Stimulated activated CD8-positive, alpha-beta memory T cell treated with anti-CD3 and anti-CD28 coated beads, Interleukin-7, amount 100 ng/mL, for 1 hour (primary cell): ENCODE measurements at places on chromosomes 7 and 10.

GRCh38 chr10:70604106-70604505 lies 1.6 kb upstream of the PRF1 start:
- no peak for DNase-seq

DNA sequence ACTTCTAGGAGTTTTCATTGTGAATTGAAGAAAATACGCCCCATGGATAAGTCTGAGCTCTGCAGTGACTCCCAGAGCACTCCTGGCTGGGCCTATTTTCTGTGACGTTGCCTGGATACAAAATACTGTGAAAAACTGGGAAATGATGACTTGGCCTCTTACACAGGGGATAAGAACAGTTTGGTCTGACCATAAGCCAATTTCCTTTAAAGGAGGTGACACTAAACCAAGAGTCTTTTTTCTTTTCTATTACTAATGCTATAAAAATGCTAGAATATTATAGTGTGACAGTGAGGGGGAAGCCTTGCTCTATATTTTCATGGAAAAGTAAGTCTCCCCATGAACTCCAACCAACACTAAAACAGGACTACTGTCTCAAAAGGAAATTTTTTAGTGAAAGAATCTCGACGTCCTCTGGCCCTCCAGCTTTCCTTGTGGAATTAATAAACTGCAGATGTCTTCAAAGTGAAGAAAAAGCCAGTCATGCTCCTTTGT lies 45.5 kb downstream of the MYOF start:
- DNase-seq = no peak

- no peak for DNase-seq
Observed at GRCh38 chr7:96837593-96837992, 127.9 kb upstream of the SEM1 start.

DNA sequence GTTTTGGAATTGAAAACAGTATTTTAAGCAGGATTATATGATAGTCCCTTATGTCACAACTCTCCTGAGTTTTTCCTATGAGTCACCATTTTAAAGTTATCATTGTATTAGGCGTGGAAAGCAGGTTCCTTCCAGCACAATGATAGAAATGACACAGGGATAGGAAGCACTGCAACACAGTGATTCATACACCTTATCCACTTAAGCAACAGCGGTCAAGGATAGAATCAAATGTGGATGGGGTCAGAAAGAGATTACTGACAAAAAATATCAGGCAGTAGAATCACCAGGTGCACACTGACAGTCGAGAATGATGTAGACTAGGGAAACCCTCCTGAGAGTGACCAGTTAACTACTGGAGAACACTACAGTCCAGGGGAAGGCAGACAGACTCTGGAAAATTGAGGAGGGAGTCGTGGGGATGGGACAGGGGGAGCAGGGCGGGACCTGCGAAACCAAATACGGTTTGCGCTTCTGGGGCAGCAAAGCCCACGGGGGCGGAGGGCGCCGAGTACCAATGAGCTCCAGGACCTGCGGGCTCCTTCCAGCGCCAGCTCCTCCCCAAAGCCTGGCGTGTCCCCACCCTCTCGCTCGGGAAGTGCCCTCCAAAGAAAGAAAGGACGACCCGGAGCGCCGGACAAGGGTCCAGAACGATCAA lies 479 bp downstream of the PNPLA8 start:
- no peak for DNase-seq

DNA sequence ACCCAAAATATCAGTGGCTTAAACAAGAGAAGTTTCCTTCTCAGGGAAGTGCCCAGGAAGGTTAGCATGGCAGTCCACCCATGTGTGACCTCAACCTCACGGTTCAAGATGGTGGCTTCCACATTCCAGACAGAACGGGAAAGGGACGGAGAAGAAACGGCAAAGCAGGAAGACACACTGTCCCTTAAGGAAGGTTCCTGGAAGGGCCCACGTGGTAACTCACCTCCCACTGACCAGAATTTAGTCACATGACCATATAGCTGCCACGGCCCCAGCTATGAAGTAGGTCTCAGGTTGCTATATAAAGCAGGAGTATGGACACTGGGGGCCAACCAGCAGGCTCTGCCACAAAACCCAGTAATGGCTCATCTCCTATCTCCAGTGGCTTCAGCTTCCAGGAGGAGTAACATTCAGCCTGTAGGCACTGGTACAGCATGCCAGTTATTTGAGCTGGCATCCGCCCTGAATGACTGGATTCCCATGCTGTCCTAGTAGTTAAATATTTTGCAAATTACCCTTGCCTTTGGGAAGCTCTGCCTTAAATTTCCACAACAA lies 278.5 kb upstream of the KLF14 start:
- no peak for DNase-seq

- no peak for DNase-seq
Observed at GRCh38 chr7:108529341-108529740, 3.4 kb upstream of the PNPLA8 start.

DNA sequence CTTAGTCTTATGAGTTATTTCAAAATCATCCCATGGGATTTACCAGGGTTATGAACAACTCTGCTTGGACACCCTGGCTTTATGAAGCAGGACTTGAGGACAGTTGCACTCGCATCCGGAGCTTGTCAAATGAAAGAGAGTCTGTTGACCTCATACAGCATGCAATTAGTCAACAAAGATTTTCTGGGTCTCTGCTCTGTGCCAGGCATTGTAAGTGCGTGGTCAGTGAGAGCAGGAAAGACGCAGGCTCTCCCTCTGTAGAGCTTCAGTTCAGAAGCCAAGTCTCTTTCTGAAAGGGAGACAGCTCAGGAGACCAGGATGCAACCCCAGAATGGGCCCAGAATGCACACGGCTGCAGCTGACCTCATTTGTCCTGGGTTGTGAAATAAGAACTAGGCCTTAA lies 45.5 kb upstream of the DMBT1 start:
- DNase-seq = no peak

GRCh38 chr7:103025341-103025740 lies 49.3 kb downstream of the FBXL13 start:
- DNase-seq = no peak
